Dermis blood vessel endothelial cell (primary cell): ENCODE measurements at places on chromosomes 3 and 15. TPM values are rescaled to one million over a fixed set of nuclear protein-coding genes. Genes with fewer than 3 reads are reported as not detected.

The THRB gene
- 0.23 and 0.34 TPM in 2 replicates for total RNA-seq

The AMIGO3 gene
- total RNA-seq, result 1.0 TPM in 1 of 2 replicates, not detected in the other

The SEMA3F gene
- total RNA-seq, result 44.6 and 79.4 TPM in 2 replicates

The ACVR2B gene
- 4.2 and 7.3 TPM in 2 replicates for total RNA-seq

The PLCB2 gene
- total RNA-seq, result under 0.01 and 0.05 TPM in 2 replicates

The RAP2B gene
- 21.2 and 24.0 TPM in 2 replicates for total RNA-seq

The DNAJA4 gene
- total RNA-seq, result 3.9 and 5.6 TPM in 2 replicates

The OXTR gene
- 4.6 and 5.3 TPM in 2 replicates for total RNA-seq
